ENCODE measurements at places on chromosomes 7 and 10. TPM values are rescaled to one million over a fixed set of nuclear protein-coding genes. Genes with fewer than 3 reads are reported as not detected.

The UBTD1 gene
- 40.5 TPM for total RNA-seq

The CPA2 gene
- total RNA-seq, result 0.17 TPM

The HMX3 gene
- total RNA-seq, result not detected

The LRIT1 gene
- not detected for total RNA-seq

The LIPM gene
- total RNA-seq, result not detected

DNA sequence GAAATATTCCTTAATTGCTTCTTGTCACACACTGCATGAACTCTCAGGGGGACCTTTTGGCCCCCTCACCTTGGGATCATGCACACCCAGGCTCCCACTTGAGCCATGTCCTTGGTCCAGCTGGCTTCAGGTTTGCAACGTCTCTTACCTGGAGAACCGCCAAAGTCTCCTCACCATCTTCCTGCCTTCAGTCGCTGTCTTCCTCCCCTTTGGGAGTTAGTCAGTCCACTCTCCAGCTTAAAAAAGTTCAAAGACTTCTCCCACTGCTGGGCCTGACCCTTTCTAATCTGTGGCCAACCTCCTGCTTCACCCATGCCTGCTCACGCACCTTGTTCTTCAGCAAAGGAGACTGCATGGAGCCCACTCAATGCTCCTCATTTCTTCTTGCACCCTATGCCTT, 82.6 kb upstream of the LRRC4 start:
- no peak for DNase-seq

- no peak for DNase-seq
These were observed 13.4 kb upstream of the TES start for GRCh38 chr7:116196947-116197346.

- DNase-seq, result no peak
These were observed 50.6 kb downstream of the PRPF18 start for GRCh38 chr10:13637303-13637856.

DNA sequence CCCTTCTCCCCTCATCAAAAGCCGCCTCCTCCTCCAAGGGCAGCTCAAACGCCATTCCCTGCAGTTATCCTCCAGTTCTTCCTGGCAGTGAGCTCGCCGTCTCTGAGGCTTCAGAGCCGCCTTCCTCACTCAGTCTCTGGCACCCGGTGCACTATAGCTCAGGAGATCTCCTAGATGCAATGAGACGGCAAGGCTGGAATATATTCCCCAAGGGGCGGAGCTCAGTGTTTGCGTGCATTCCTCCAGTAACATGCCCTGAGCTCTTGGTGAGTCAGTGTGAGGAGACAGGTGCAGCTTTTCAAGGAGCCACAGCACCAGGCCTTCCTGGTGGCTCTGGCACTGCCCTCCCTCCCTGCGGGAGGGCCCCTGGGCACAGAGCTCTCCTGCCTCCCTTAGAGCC, 512.6 kb upstream of the FOXK1 start:
- DNase-seq, result peak; percentile 25

DNA sequence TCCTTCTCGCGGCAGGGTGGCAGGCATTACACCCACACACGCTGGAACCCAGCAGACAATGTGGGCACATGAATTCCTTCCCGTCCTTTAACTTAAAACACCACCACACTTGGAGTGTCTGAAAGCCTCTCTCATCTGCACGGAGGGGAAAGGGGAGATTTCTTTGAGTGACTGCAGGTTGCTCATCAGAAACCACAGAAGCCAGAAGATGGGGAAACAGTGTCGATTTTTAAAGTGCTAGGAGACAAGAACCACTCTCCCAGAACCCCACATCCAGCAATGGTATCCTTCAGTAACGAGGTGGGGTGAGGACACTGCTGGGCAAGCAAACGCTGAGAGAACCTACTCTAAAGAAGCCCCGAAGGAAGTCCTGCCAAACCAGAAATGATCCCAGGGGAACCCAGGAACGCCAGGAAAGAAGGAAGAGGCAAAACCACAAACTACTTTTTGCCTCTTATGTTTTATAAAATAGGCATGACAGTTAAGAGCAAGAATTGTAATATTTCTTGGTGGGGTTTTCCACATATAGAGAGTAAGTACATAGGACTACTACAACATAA, 254.3 kb downstream of the ELFN1 start:
- no peak for DNase-seq

DNA sequence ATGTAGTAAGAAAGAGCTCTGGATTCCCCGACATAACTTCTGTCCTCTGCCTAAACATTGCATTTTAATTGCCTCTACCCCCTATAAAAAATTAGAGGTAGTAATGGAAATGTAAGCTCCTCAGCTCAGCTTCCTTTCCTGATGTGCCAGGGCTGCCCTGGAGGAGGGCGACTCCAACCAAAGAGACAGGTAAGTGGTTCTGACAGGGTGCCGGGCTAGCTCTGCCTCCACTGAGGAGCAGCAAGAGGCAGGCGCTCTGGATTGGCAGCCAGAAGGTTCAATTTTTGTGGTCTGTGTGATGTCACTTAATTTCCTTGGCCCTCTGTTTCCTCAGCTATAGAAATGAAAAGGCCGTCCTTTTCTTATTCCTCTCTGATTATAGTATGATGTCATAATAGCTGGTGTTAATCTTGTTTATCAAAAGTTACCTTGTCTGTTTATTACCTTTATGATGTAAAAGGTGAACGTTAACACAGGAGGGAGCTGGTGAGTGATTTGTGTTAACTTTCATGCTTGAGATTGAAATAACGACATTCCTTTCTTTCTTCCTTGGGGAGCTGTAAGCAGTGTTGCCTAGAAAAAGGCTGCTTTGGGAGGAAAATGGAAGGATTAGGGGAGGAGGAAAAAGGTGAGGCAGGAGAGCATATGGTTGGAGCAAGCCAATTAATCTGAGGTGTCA, 51.8 kb downstream of the ANLN start:
- DNase-seq, result no peak

- no peak for DNase-seq
These were observed 154.1 kb downstream of the LHFPL3 start for GRCh38 chr7:104482362-104483037.

DNA sequence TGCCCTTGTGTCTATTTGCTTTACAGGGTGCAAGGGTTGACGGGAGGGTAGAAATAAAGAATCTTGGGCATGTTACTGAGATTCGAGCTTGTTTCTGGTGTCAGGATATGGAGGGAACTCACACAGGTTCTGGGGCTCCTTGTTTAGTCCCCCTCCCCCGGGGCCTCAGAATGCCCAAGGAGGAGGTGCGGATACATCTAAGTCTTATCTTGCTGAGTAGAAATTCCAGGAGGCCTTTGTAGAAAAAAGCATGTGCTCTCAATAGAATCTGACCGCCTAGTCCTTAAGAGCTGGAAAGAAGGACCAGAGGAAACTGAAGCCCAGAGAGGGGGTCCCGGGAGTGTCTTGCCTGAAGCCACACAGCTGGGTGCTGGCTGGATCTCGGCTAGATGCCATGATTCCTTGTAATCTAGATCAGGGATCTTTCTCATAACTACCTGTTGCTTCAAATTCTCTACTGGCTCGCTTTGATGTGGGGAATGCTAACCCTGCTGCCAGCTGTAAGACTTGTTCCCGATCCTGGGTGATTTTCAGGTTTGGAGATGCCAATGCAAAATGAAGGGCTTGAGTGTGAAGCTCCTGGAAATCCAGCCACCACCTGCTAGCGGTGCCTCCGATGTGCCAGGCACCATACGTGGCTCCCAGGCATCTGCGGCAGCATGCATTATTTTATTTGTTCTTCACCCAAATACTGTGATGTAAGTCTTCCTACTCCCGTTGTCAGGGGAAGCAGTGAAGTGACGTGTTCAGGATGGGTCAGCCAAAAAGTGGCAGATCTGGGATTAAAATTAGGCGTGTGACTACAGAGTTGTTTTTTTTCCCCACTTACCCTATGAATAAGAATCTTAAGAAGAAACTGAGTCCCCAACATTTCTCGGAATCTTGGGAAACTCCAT, 226.0 kb downstream of the TCF7L2 start:
- DNase-seq, result no peak

- peak; percentile 54 for DNase-seq
These were observed 120.0 kb downstream of the UBE2H start for GRCh38 chr7:129832701-129833227.

DNA sequence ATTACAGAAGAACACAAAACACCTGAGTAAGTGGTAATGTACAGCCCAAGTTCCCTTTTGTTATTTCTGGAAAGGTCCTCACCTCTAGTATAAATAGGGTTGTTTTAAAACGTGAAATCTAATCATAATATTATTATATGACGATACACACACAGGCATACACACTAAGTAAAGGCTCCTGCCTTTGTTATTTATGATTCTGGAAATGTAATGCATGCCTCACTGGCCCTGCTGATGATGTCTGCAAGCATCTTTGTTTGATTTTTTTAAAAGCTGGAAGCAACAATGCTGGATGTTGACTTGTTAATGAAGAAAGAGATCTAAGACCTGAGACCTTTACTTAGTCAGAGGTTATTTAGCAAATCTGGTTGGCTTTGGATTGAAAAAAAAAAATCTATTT, 307.4 kb upstream of the SORCS1 start:
- DNase-seq, result no peak

GRCh38 chr7:12090757-12091221, 120.3 kb upstream of the TMEM106B start:
- DNase-seq, result no peak

GRCh38 chr7:41942468-41943093, 239.7 kb upstream of the INHBA start:
- DNase-seq, result peak; percentile 75

DNA sequence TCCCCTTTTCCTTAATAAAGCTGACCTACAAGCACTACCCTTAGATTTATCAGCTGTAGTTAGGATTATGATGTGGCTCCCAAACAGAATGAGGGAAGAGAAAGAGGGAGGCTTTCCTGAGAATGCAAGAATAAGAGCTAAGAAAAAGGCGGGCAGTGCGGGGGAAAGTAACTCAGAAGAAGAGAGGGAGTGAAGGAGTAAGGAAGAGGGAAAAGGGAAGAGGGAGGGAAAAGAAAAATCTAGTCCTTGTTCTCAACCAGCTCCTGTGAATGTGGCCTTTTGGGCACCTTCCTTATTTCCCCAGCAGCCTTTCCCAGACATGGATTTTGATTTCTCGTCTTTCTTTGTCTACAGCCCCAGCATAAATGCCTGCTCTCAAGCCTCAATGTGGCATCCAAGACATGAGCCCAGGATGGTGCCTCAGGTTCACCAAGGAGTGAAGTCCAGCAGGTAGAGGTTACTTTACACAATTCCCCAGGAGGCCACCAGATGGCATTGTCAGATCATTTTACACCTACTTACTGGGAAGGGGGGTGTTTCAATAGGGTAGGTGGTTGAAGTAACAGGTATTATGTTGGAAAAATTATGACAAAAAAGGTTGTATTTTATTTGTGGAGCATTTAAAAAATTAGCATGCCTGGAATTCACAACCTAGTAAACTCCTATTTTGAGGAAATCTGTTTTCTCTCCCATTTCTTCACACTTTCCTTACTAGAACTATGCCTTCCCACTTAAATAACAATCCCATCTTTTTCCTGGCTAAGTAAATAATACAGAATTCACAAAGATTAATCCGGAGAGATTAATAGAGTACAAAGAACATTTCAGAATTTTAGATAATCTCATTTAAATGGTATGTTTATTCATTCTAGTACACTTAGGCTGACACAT, 106.5 kb downstream of the HTR7 start:
- DNase-seq, result peak; percentile 59

GRCh38 chr10:124524991-124525653, 63.5 kb downstream of the LHPP start:
- peak; percentile 56 for DNase-seq

GRCh38 chr10:1365540-1366321, 309.5 kb downstream of the WDR37 start:
- no peak for DNase-seq

DNA sequence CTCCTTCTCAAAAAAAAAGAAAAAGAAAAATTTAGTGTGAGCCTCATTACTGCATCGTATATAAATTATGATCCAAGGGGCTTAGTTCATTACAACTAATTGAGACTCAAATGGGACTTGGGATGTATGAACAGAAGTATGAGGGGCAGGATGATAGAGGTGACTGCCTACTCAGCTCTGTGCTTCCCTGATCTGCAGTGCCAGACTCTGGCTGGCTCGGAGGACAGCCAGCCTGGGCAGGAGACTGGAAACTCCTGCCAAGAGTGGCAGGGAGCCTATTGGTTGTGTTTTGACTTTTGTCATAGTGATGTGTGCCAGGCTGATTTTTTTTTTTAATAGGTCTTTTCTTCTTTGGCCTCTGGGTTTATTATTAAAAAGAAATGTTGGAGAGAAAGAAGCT, 73.8 kb upstream of the GTF2IRD1 start:
- no peak for DNase-seq

- DNase-seq, result no peak
These were observed 151.4 kb upstream of the PRPS1L1 start for GRCh38 chr7:18179093-18179492.

DNA sequence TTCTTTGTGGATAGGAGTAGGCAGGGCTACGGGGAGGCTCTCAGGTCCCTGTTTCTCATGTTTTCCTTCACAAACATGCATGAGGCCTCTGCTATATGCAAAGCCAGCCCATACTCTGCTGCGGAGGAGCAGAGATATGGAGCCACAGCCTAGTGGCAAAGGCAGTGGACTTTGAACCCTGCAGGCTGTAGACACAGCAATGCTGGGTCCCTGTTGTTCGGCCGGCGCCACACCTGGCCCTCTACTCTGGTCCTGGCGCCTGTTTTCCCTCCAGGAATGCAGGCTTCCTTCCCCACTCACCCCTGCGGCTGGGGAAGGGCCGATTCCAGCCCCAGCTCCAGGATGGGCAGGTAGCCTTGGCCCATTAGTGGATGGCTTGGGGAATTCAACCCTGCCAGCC, 11.5 kb downstream of the CLRN3 start:
- no peak for DNase-seq

GRCh38 chr7:30840141-30841024, 69.2 kb downstream of the MINDY4 start:
- no peak for DNase-seq
